ENCODE measurements at places on chromosomes 12 and 14. TPM values are rescaled to one million over a fixed set of nuclear protein-coding genes. Genes with fewer than 3 reads are reported as not detected.

Gene OTX2
- total RNA-seq, result not detected

Gene FLRT2
- not detected for total RNA-seq

Gene SRRM4
- not detected for total RNA-seq

Gene GARIN6
- total RNA-seq, result not detected

Gene HAL
- total RNA-seq, result 2.0 TPM

- no peak for DNase-seq
Measured at GRCh38 chr14:99412117-99413061, 68.3 kb downstream of the SETD3 start.

- no peak for DNase-seq
Measured at GRCh38 chr14:85041618-85042017, 488.3 kb upstream of the FLRT2 start.

GRCh38 chr12:112309797-112310196 lies 72.4 kb downstream of the HECTD4 start:
- DNase-seq, result no peak

GRCh38 chr14:86193756-86194155 lies 663.8 kb downstream of the FLRT2 start:
- DNase-seq, result no peak

DNA sequence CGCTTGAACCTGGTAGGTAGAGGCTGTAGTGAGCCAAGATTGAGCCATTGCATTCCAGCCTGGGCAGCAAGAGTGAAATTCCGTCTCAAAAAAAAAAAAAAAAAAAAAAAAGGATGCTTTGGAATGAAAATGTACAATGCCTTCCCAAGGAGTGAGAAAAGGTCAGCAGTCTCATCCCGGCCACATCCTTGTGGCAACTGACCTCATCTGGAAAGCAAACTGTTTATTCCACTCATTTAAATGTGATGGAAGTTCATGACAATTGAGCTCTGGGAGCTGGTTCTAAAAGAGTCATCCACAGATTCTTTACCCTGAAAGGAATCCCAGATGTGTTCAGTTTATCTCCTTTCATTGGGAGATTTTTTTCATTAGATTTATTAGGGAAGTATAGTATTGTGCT lies 19.4 kb upstream of the LIMA1 start:
- no peak for DNase-seq

- DNase-seq, result no peak
Measured at GRCh38 chr12:5513406-5513805, 81.5 kb downstream of the NTF3 start.

DNA sequence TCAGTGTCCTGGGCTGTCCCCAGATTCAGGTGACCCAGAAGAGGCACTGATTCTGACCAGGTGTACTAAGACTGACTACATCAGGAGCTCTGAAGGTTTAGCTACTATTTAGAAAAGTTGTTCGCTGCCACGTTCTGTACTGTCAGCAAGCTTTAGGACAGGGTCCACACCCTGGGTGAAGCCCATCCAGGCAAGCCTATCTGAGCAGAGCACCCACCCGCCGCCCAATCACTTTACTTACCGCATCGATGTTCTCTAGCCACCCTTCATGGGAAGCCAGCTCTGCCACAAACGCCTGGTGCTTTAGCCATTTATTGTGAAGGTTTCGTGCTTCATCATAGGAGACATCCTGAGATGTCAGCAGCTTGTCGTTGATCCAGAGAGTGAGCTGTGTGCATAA lies 79.8 kb downstream of the PLEKHG3 start:
- no peak for DNase-seq

- DNase-seq, result no peak
Measured at GRCh38 chr12:29287622-29288021, 93.3 kb downstream of the ERGIC2 start.

DNA sequence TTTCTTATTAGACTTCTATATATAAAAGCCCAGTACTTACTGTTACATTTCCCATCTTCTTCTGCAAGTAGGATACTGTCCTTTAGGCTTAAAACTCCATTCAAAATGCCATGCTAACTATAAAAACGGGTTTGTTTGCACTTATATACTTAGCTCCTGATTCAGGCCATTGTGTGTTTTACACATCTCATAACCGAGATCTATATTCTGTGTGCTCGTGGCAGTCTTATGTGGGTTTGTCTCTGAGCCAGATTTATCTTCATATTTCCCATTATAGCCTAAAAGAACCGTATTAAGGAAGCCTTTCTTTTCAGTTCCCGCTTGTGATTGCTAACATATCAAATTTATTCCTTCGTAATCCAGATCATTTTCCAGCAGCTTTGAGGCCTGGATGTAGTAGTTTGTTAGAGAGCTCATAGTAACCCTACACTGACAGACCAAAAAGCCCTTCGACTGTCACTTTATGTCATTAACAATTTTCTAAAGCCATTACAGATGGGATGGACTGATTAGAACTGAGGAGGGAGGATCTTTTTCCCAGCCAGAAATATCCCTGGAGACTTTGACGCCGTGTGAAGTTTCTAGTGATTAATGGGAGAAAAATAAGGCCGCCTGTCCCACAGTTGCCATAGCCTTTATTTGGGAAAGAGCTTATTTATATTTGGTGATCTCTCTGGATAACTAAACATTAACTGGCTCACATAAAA lies 508.5 kb downstream of the FOXG1 start:
- no peak for DNase-seq

GRCh38 chr12:54759751-54760150 lies 94.6 kb upstream of the MUCL1 start:
- DNase-seq, result no peak

DNA sequence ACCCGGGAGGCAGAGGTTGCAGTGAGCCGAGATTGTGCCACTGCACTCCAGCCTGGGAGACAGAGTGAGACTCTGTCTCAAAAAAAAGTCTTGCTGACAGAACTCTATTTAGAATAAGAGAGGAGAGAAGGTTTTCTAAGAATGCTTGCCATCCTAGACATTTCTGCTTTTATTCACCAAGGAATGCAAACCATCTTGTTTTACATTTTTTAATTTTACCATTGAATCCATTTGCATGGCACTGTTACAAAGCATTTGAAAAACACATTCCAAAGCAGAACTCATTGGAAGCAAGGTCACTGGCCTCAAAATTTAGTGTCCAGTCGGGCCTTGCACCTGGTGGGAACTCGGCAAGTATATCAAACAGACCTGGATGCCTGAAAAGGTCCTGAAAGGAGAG lies 44.2 kb upstream of the RASSF3 start:
- no peak for DNase-seq

DNA sequence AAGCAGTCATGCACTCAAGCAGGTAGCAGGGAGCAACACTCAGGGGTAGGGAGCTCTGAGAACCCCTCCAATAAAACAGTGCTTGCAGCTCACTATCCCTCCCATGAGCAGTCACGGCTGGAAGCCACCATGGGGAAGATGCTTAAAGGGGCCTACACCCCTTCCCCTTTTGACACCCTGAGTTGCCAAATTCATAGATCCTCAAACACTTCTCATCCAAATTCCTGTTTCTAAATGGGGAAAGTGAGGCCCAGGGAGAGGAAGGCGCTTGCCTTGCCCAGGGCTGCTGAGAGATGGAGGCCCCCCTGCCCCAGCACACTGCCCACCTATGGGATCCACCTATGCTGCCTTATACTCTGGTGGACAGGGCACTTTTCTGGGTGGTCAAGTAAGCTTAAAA lies 7.2 kb upstream of the ENDOU start:
- no peak for DNase-seq
